ENCODE measurements at places on chromosomes 4 and X. TPM values are rescaled to one million over a fixed set of nuclear protein-coding genes. Genes with fewer than 3 reads are reported as not detected.

RXFP1 gene
- 7.3 TPM for total RNA-seq

ATOH1 gene
- total RNA-seq: not detected

TLL1 gene
- total RNA-seq: 8.4 TPM

TBC1D8B gene
- total RNA-seq: 4.6 TPM

ZNF157 gene
- total RNA-seq: not detected

IL13RA1 gene
- 77.4 TPM for total RNA-seq

NAT8L gene
- not detected for total RNA-seq

DIPK2B gene
- 3.3 TPM for total RNA-seq

TLR10 gene
- not detected for total RNA-seq

CLDN34 gene
- total RNA-seq: not detected

PNMA6A gene
- 1.0 TPM for total RNA-seq

PPP4R3C gene
- not detected for total RNA-seq

ADAMTS3 gene
- total RNA-seq: 5.2 TPM

GPRASP1 gene
- total RNA-seq: 8.4 TPM

CXCL3 gene
- 19.9 TPM for total RNA-seq

KIF4A gene
- 0.31 TPM for total RNA-seq

HSFX3 gene
- not detected for total RNA-seq

GRCh38 chr4:80161413-80162058, 35.8 kb upstream of the PRDM8 start:
- no peak for DNase-seq

- DNase-seq: no peak
Observed at GRCh38 chrX:85903692-85904471, 143.5 kb downstream of the CHM start.

GRCh38 chrX:74171465-74171864, 132.5 kb upstream of the ZCCHC13 start:
- DNase-seq: no peak

GRCh38 chrX:138128027-138128671, 562.2 kb downstream of the ZIC3 start:
- no peak for DNase-seq

GRCh38 chr4:123631786-123632692, 235.4 kb downstream of the SPRY1 start:
- DNase-seq: no peak

DNA sequence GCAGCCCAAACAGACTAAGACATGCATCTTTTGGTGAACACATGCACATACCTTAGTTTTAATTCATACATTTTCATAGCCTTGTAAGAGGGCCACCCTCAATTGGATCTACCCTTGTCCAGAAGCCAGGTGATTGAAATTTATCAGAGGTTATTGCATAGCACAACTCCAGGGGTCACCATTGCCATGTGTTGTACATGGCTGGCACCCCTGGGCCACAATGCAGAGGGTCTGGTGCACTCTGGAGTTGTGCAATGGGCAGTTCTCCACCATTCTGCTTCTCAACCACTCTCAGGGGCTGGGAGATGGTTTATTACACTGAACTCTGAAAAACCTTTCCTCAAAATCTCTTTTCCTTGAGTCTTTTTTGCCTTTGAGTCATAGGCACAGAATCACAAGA, 184.4 kb upstream of the CXorf66 start:
- no peak for DNase-seq

DNA sequence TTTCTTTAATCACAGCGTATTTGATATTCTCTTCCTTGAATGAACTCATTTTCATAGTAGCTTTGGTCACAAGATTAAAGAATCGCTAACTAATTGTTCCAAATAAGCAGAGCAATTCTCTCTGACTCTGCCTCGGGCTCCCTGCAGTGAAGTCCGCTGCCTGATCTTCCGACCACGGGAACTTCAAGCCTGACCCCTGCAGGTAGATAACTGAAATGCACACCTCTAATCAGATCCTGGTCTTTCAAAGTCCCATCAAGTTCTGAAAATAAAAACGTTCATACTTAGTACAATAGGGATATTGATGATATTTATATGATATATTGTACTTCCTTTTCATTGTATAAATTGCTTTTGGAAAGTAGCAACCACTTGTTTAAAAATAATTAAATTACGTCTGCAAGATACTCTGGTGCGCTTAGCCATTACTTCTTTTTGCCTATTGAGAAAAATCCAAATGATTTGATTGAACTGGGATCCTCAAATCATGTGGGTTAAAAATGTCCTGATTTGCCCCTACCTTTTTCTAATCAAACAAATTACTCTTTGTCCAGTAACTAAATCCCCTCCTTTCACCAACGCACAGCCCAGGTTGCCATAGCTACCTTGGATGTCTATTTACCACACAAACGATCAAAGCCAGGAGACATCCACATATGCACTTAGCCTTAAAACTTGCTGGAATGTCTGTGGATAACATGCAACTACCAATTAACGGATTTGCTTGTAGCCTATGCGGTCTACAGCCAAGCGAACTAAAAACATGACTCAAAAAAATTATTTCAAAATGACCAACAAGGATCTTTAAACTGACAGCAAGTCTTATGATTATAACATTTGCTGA, 4.2 kb downstream of the MID1 start:
- DNase-seq: no peak

- DNase-seq: no peak
Observed at GRCh38 chrX:39199429-39199828, 398.2 kb downstream of the MID1IP1 start.

DNA sequence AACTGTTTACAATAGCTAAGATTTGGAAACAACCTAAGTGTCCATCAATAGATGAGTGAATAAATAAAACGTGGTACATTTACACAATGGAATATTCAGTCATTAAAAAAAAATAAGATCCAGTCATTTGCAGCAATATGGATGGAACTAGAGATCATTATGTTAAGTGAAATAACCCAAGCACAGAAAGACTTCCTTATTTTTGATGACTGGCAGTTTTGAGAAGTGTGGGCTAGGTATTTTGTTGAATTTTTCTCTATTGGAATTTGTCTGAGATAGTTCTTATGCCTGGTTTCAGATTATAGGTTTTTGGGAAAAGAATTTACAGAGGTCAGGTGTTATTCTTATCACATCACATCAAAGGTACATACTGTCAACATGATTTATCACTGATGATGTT, 293.8 kb upstream of the ARSJ start:
- no peak for DNase-seq

DNA sequence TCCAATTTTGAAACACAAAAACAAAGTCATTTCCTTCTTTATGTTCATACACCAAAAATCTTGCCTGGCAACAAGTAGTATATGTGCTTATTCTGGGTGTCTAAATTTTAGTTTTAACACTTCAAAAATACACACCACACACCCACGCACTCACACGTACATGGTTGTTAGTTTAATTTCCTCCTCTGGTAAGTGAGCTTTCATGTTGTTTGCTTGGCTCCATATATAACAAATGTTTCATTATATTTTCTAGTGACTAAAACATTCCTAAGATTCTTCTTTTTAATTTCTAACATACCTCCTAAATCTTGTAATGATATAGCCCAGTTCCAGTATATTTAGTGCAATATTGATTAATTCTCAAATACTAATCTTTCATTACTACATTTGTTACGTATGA, 80.9 kb downstream of the PRDM5 start:
- no peak for DNase-seq

DNA sequence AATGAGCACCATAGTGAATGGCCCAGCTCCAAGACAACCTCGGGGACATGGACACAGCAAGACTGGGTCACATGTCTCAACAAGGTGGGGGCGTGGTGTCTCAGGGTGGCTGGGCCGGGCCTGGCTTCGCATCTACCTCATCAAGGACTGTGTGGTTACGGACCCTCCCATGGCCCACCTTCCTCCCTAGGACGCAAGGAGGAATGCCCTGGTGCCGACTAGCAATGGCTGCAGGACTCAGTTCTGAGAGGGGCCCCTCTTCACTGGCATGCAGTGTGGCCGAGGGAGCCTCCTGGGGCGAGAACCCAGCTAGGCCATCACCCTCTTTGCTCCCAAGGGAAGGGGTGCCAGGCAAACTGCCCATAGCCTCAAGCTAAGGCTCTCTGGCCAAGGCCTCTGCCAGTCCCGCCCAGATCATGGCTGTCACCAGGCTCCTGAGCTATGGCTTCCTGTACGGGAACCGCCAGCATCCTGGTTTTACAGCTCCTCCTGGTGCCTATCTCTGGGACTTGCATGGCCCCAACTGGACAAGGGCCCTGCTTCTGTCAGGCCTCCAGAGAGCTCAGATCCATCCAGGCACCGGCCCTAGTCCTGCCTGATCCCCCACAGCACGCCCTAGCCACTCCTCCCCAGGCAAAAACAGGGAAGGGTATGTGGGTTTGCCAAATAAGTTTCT, 218.0 kb upstream of the AGTR2 start:
- peak; percentile 22 for DNase-seq

DNA sequence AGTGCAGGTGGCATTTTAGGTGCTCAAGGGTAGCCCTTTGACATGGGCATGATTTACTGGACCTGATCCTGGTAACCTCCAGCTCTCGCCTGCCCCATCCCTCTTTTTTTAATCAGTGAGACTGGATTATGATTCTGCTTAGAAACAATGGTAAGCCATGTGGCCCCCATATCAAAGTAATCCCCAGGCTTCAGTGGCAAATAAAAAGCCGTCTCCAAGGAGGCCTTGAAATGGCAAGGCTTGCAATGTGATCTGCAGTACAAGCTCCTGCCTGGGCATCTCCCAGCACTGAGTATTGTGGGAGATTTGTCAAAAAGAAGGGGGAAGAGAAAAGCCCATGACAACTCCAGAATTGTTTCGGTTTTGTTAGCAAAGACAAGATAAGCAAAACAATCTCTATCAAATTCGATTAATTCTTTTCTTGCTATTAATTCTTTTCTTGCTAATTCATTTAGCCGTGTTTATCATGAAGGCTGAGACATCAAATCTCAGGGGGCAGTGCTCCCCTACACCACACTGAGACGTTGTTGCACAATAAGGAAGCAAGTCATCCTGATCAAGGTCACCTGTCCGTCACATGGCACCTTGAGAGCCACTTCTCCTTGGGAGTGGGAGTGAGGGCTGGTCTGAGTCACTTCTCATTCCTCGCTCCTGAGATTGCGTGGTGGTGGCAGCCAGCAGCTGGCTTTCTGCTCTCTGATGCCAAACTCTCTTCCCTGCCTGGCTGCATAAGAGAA, 312.7 kb upstream of the GATB start:
- DNase-seq: peak; percentile 88

GRCh38 chr4:7699031-7699430, 240.6 kb downstream of the AFAP1 start:
- DNase-seq: peak; percentile 29

- DNase-seq: no peak
Observed at GRCh38 chr4:188282471-188283232, 143.4 kb downstream of the TRIML1 start.

- no peak for DNase-seq
Observed at GRCh38 chr4:98528882-98529281, 129.5 kb downstream of the TSPAN5 start.

- no peak for DNase-seq
Observed at GRCh38 chrX:70044541-70045245, 5.0 kb downstream of the AWAT2 start.

- DNase-seq: no peak
Observed at GRCh38 chrX:24513416-24513815, 48.3 kb downstream of the PDK3 start.

- no peak for DNase-seq
Observed at GRCh38 chrX:124605511-124605910, 259.1 kb downstream of the SH2D1A start.

DNA sequence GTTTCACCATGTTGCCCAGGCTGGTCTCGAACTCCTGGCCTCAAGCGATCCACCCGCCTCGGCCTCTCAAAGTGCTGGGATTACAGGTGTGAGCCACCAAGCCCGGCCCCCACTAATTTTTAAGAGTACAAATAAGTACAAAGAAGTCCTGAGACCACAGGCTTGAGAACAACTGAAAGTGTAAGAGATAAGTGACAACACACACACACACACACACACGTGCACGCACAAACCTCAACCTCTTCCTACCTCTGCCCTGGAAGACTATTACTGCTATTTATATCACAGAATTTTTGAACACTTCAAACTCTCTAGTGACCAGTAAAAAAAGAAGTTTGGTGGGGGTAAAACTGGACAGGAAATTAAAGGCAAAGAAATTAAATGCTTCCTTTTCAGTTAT, 7.5 kb downstream of the KLHL15 start:
- DNase-seq: no peak

GRCh38 chr4:143358923-143359643, 22.4 kb downstream of the GAB1 start:
- DNase-seq: no peak

GRCh38 chr4:78342125-78342524, 209.4 kb upstream of the ANXA3 start:
- DNase-seq: no peak

- no peak for DNase-seq
Observed at GRCh38 chr4:90845777-90846176, 718.6 kb downstream of the CCSER1 start.

- no peak for DNase-seq
Observed at GRCh38 chr4:81180916-81181315, 34.1 kb downstream of the PRKG2 start.

DNA sequence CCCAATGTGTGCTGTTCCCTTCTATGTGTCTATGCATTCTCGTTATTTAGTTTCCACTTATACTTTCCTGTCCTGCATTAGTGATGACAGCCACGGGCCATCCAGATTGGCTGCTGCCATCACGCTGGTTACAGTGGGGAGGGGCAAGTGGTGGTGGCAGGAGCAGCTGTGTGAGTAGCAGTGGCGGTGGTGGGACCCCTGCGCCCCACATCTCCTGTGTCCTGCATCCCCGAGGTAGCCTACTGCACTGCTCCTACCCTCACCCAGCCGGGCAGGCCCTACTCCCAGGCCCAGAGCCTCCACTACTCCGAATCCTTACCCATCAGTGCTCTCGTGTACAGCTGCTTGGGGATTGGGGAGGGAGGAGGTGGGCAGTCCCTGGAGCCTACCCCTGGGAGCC, 798.7 kb upstream of the AGA start:
- no peak for DNase-seq

DNA sequence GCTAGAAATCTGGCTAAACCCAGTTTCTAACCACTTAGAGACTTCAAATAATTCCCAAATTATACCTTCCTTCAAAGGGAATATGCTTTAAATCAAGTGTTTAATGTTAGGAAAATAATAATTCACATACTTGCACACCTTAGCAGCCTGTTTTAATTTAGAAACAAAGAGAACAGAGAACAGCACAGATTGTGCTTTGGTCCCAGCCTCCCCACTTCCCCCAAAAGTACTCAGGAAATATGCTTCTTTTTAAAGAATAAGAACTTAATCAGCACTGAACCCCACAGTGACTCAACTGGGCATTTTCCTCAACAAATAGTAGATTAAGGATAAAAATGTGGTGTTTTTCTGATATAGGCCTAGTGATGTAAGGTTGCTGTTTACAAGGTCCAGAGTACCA, 295.8 kb downstream of the GBA3 start:
- DNase-seq: no peak

DNA sequence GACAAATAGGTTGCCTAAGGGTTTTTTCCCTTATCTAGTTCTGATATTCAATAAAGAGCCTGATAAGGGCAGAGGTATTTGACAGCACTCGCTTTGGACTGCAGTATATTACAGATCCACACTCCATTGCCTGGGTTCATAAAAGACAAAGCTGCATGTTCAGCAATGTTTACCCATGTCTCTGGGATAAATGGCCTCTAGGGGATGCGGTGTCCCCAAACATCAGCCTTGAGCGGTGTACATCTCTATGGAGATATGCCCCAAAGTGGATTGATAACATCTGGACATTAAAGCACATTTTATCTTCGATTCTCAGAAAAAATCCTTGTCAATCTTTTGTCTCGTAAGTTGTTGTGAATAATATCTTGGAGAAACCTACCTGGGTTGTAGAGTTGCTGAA, 660.8 kb upstream of the AADAT start:
- no peak for DNase-seq
